ENCODE measurements at places on chromosomes 3 and 15. TPM values are rescaled to one million over a fixed set of nuclear protein-coding genes. Genes with fewer than 3 reads are reported as not detected.

The GYG1 gene
- 27.4 TPM for total RNA-seq

The SCG5 gene
- total RNA-seq: 2.2 TPM

DNA sequence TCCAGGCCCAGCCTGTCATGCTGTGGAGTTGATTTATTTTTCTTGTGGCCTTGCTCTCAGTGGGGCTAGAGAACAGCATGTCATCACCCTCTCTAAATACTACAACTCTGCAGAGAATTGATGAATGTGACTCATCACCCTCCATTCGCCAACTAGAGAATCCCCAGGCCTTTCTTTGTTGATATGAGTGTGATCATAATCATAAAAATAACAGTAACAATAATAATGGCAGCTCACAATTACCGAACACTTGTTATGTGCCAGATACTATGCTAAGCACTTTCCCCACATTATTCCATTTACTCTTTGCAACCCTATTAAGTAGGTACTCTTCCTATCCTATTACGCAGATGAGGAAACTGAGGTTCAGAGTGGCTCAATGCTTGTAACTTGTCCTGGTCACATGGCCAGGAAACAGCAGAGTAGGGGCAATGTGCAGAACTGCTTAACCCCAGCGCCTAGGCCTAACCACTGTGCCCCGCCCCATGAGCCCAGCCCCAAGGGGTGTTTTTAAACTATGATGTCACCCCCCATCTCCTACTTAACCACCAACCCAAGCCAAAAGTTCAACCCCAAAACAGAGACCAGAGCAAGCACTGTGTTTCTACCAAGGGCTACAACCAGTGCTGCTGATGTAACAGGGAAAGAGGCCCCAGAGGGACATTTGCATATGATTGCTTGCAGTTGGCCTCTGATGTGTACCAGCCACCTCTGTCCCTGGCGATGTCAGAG is 104.5 kb downstream of the ADCY5 start:
- peaks cover 5% of the 10 kb centered on the region for H3K27me3 ChIP-seq
- H3K4me3 ChIP-seq: no peak overlapping the region
- DNase-seq: peak; percentile 59
- H3K27ac ChIP-seq: no peak overlapping the region
- H3K4me1 ChIP-seq: peaks cover 12% of the 10 kb centered on the region

- peaks cover 21% of the 10 kb centered on the region for H3K36me3 ChIP-seq
- peaks cover 82% of the 10 kb centered on the region for H3K4me1 ChIP-seq
- H3K27ac ChIP-seq: peak overlapping the region; percentile 34
- no peak for DNase-seq
These were observed 9.8 kb downstream of the LRIG1 start for GRCh38 chr3:66490984-66491383.

GRCh38 chr3:121735047-121735696 is 14.4 kb downstream of the GOLGB1 start:
- H3K27ac ChIP-seq: peak overlapping the region; percentile 60
- peaks cover 24% of the 10 kb centered on the region for H3K4me1 ChIP-seq
- H3K4me3 ChIP-seq: no peak overlapping the region
- peaks cover 22% of the 10 kb centered on the region for H3K36me3 ChIP-seq

- no peaks in the 10 kb centered on the region for H3K27me3 ChIP-seq
- H3K4me1 ChIP-seq: peaks cover 11% of the 10 kb centered on the region
- H3K27ac ChIP-seq: peak overlapping the region; percentile 41
- peaks cover 12% of the 10 kb centered on the region for H3K36me3 ChIP-seq
- no peak for DNase-seq
These were observed 86.5 kb downstream of the TBC1D2B start for GRCh38 chr15:77991029-77991406.

- no peaks in the 10 kb centered on the region for H3K27me3 ChIP-seq
- no peaks in the 10 kb centered on the region for H3K36me3 ChIP-seq
- no peak overlapping the region for H3K4me3 ChIP-seq
- H3K4me1 ChIP-seq: no peaks in the 10 kb centered on the region
These were observed 327.0 kb downstream of the ZPLD1 start for GRCh38 chr3:102761766-102762165.

DNA sequence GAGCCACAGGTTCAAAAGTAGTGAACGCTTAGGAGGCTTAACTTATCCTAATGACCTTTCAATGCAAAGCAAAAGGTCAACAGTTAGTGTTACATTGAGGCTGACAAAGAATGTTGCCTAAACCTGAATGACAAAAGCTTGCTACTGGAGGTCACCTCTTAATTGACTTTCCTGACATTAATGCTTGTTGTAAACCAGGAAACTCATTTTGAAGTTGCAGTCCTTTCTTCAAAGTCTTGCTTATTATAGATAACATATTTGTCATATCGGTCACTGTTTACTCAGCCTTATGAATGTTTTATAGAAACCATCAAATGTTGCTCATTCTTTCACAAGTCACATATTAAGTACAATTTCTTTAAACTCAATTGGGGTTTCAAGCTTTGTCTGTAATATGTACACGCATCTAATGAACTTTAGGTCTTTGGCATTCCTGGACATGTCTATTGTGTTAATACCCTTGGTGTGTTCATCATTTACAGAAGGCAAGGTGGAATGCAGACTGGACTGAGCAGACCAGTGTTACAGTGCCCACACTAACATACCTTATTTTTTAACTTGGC is 488.2 kb upstream of the NECTIN3 start:
- H3K36me3 ChIP-seq: no peaks in the 10 kb centered on the region
- no peak for DNase-seq
- H3K27me3 ChIP-seq: no peaks in the 10 kb centered on the region
- no peak overlapping the region for H3K27ac ChIP-seq
- no peaks in the 10 kb centered on the region for H3K4me1 ChIP-seq
- H3K4me3 ChIP-seq: no peak overlapping the region

GRCh38 chr3:49518016-49518415 is 36.3 kb upstream of the BSN start:
- no peak overlapping the region for H3K27ac ChIP-seq
- peaks cover 29% of the 10 kb centered on the region for H3K36me3 ChIP-seq
- DNase-seq: no peak
- no peaks in the 10 kb centered on the region for H3K27me3 ChIP-seq
- peaks cover 4% of the 10 kb centered on the region for H3K4me1 ChIP-seq

DNA sequence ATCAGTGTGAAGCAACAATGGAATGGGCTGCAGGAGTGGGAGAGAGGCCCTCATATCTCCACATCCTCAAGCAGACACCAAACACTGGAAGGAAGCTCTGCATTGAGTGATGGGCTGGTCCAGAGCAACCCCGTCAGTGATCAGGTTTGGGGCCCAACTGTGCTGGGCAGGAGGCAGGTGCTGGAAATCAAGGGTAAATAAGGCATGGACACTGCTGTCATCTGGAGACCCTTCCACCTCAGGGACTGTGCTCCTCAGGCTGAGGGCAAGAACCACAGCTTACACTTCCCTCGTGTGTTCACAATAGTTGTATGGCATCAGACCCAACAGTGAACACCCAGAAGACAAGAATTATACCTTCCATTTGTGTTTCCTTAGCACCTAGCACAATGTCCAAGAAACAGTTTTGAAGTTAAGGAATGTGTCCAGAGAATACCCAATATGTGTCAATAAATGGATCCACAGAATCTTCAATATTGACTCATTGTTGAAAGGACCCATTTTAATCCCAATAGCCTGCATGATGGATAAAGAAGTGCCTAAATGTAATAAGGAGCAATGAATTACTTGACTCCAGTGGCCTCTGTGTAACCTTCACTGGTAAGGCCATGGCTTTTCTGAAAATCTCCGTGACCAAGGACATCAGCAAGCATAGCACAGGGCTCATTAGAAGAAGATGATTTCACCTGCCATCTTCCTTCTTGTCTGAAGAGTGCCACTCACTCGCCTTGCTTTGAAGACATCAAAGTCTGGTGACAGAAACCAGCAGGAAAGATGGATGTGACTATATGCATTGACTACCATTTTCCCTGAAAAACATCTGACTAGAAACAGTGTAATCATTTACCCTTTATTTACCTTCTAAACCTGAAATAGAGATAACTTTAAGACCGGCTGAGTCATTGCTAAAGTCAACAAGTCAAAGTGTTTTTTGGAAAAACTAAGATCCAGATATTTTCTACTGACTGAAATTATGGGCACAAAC is 7.0 kb upstream of the AHSG start:
- H3K4me3 ChIP-seq: no peak overlapping the region
- H3K27ac ChIP-seq: no peak overlapping the region
- H3K4me1 ChIP-seq: no peaks in the 10 kb centered on the region
- no peaks in the 10 kb centered on the region for H3K36me3 ChIP-seq

DNA sequence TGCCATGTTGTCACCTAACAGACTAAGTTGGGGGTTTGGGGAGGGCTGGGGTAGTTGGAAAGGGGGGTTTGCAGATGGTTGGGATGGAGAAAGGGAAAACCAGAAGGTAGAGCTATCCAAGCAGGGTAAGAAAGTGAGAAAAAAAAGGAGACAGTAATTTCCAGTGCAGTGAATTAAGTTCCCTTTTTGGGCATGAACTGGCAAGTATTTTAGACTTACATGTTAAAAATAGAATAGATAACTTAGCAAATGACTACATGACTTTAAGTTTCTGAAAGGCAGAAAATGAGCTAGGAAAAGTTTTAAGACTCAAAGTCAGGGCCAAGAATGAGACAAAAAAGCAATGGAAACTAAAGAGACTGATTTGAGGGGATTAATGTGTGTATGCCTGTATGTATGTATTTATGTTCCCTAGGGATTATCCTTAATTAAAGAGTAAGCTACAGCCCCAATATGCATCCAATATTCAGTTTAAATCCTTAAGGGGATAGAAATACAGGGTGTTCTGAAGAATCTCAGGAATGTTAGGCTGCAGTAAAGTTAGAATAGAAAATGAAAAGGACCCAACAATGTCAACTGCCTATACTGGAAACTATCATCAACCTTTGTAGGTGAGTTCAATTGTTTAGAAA is 285.2 kb upstream of the MME start:
- no peaks in the 10 kb centered on the region for H3K36me3 ChIP-seq
- no peak overlapping the region for H3K27ac ChIP-seq
- no peak overlapping the region for H3K4me3 ChIP-seq
- no peak for DNase-seq
- H3K4me1 ChIP-seq: no peaks in the 10 kb centered on the region

GRCh38 chr3:113828600-113828999 is 10.0 kb upstream of the GRAMD1C start:
- no peaks in the 10 kb centered on the region for H3K27me3 ChIP-seq
- H3K27ac ChIP-seq: no peak overlapping the region
- DNase-seq: no peak

GRCh38 chr3:48428572-48429316 is 1.1 kb downstream of the PLXNB1 start:
- peaks cover 11% of the 10 kb centered on the region for H3K36me3 ChIP-seq
- DNase-seq: no peak
- peaks cover 20% of the 10 kb centered on the region for H3K27me3 ChIP-seq
- H3K27ac ChIP-seq: no peak overlapping the region

GRCh38 chr15:95096651-95097050 is 865.3 kb downstream of the MCTP2 start:
- H3K27me3 ChIP-seq: no peaks in the 10 kb centered on the region
- no peak for DNase-seq
- H3K27ac ChIP-seq: no peak overlapping the region
- no peaks in the 10 kb centered on the region for H3K4me1 ChIP-seq

DNA sequence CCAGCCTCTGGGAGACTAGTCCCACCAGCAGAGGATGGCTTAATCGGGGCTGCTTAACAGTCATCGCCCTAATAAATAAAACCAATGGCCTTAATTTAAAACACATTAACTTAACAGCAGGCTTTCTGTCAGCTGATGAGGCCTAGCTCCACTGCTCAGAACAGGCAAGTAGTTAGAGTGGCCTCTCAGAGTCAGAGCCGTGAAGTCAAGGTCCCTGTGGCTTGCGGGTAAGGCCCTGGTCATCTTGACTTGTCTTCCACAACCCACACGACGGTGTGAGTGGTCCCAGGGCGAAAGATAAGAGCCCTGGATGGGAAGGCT is 11.8 kb downstream of the XXYLT1 start:
- H3K36me3 ChIP-seq: peaks cover 2% of the 10 kb centered on the region
- no peak for DNase-seq
- no peak overlapping the region for H3K4me3 ChIP-seq
- H3K27ac ChIP-seq: peak overlapping the region; percentile 25

DNA sequence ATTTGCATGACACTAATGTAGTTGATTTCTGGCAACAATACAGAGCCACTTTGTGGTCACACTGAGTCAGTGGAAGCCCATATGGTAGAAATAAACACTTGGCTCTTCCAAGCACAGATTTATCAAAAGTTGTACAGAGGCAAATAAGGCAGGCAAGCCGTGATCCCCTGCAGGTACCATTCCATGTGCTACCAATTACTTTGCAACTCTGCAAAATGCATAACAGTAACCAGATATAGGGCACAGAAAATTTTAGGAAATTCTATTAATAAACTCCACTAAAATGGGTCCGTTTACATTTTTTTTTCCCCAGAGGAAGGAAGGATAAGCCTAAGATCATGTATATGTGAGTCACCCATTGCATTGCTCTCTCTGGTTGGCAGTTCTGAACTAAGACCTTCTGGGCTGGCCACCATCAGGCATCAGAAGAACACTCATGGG is 103.1 kb upstream of the PTX3 start:
- no peaks in the 10 kb centered on the region for H3K36me3 ChIP-seq
- no peaks in the 10 kb centered on the region for H3K4me1 ChIP-seq
- H3K27me3 ChIP-seq: no peaks in the 10 kb centered on the region
- no peak overlapping the region for H3K27ac ChIP-seq
- H3K4me3 ChIP-seq: no peak overlapping the region
